K562 (cell line): ENCODE measurements at places on chromosomes 11 and 22.
A peak's percentile ranks its signal among the peaks of the same experiment; 100 is the strongest.

- no peaks in the 10 kb centered on the region for H3K27me3 ChIP-seq
- H3K4me3 ChIP-seq = no peak overlapping the region
- H3K36me3 ChIP-seq = peaks cover 37% of the 10 kb centered on the region; the same call in 2 of the 3 replicates
- no peak overlapping the region for H3K27ac ChIP-seq
- H3K4me1 ChIP-seq = no peaks in the 10 kb centered on the region
- no peak for DNase-seq
Observed at GRCh38 chr11:971092-971690, 45.5 kb downstream of the AP2A2 start.

- H3K27me3 ChIP-seq = peaks cover 26% of the 10 kb centered on the region
- peaks cover 60% of the 10 kb centered on the region for H3K4me1 ChIP-seq
- no peak overlapping the region for H3K4me3 ChIP-seq
- DNase-seq = peak; percentile 53
Observed at GRCh38 chr11:1442163-1442562, 44.4 kb downstream of the MOB2 start.

- peaks cover under 1% of the 10 kb centered on the region; the same call in 2 of the 3 replicates for H3K4me1 ChIP-seq
- H3K27ac ChIP-seq = no peak overlapping the region
- H3K27me3 ChIP-seq = no peaks in the 10 kb centered on the region
Observed at GRCh38 chr22:26579331-26579886, 10.5 kb downstream of the TPST2 start.

- no peaks in the 10 kb centered on the region for H3K36me3 ChIP-seq
- peak; percentile 77 for DNase-seq
- H3K27ac ChIP-seq = peak overlapping the region; percentile 64; the same call in 2 of the 3 replicates
- peaks cover 83% of the 10 kb centered on the region for H3K4me1 ChIP-seq
Observed at GRCh38 chr11:61754534-61755482, 2.4 kb downstream of the MYRF start.

- peaks cover 60% of the 10 kb centered on the region for H3K4me1 ChIP-seq
- no peak overlapping the region for H3K4me3 ChIP-seq
- no peak overlapping the region for H3K27ac ChIP-seq
Observed at GRCh38 chr11:2571598-2572281, 126.9 kb downstream of the KCNQ1 start.

DNA sequence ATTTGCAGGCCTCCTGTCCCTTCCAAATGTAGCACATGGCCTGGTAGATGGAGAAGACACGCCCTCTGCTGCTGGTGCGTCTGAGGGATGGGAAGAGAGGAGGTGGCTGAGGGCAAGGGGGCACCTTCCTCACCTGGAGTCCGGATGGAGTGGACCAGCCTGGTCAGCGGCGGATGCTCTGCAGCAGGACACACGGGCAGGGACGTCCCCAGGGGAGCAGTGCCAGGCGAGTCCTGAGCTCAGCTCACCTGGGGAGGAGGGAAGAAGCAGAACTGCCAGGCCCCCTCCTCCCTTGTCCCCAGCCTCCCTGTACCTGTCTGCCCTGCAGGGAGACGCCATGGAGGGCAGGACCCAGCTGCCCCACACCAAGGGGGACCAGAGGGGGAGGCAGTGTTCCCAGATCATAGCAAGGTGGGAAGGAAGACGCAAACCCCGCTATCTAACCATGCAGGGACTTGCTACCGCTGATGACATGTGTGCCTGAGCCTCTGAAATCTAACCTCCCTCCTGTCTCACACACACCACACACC is 1495.9 kb downstream of the BRD1 start:
- H3K4me1 ChIP-seq = no peaks in the 10 kb centered on the region
- no peaks in the 10 kb centered on the region for H3K27me3 ChIP-seq
- no peak overlapping the region for H3K4me3 ChIP-seq
- DNase-seq = no peak
- H3K36me3 ChIP-seq = no peaks in the 10 kb centered on the region

DNA sequence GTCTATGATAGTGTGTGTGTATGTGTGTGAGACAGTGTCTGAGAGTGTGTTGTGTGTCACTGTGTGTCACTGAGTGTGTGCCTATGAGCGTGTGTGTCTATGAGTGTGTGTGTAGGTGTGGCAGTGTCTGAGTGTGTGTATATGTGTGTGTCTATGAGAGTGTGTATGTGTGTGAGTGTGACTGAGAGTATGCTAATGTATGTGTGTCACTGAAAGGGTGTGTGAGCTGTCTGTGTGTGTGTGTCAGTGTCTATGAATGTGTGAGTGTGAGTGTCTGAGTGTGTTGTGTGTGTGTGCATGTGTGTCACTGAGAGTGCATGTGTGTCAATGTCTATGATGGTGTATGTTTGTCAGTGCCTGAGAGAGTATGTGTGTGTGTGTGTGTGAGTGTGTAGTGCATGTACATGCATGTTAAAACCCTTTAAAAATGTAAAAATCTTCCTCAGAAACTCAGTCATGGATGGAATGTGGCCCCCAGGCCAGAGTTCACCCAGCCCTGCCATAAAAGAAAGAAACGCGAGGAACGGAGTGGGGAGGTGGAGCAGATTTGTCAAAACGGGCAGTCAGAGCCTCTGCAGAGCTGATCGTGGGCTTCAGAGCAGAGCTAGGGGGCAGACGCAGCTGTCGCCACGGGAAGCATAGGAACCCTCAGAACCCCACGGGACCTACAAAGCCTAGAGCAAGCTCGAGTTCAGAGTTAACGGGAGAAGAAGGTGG is 218.8 kb downstream of the CTTN start:
- peaks cover 69% of the 10 kb centered on the region for H3K27me3 ChIP-seq
- no peak overlapping the region for H3K4me3 ChIP-seq
- no peak for DNase-seq
- H3K4me1 ChIP-seq = no peaks in the 10 kb centered on the region; the same call in 1 of the 2 replicates
- H3K36me3 ChIP-seq = no peaks in the 10 kb centered on the region

DNA sequence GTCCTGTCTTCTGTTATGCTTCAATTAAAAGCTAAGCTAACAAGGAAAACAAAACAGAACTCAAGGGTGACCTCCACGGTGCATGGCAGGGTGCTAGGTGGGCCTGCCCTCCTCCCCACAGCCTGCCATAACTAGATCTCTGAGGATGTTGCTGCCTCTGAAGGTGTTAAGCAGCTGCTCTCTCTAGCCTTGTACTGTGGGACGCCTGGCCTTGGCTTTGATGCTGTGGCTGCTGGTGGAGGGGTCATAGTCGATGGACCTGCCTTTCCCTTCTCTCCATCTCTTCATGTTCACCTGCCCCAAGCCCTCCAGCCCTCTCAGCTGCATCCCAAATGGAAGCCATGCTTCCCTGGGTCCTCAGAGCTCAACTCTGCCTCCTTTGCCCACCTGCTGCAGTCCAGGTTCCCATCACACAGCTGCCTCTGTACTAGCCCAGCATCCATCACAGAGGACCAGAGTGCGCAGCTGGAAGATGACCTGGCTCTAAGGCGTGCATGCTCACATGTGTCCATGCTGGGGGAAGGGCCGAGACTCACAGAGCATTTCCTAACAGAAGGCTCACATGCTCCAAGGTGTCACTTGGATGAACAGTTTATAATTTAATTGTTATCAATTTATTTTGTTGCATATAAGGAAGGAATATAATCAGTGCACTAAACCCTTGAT is 180.3 kb upstream of the E2F8 start:
- no peaks in the 10 kb centered on the region for H3K4me1 ChIP-seq
- H3K4me3 ChIP-seq = no peak overlapping the region
- H3K27ac ChIP-seq = no peak overlapping the region
- H3K27me3 ChIP-seq = peaks cover 4% of the 10 kb centered on the region; the same call in 1 of the 3 replicates
- H3K36me3 ChIP-seq = no peaks in the 10 kb centered on the region

- H3K27me3 ChIP-seq = no peaks in the 10 kb centered on the region
- no peak overlapping the region for H3K4me3 ChIP-seq
- no peak for DNase-seq
- no peaks in the 10 kb centered on the region for H3K36me3 ChIP-seq
- peaks cover 6% of the 10 kb centered on the region; the same call in 2 of the 3 replicates for H3K4me1 ChIP-seq
- H3K27ac ChIP-seq = no peak overlapping the region
Observed at GRCh38 chr11:83115551-83115950, 41.4 kb upstream of the PCF11 start.

- H3K27ac ChIP-seq = no peak overlapping the region
- H3K4me1 ChIP-seq = no peaks in the 10 kb centered on the region
- H3K36me3 ChIP-seq = no peaks in the 10 kb centered on the region
- no peak overlapping the region for H3K4me3 ChIP-seq
Observed at GRCh38 chr11:120043328-120043945, 94.5 kb downstream of the TRIM29 start.

GRCh38 chr11:132904607-132905006 is 627.7 kb downstream of the OPCML start:
- no peaks in the 10 kb centered on the region for H3K4me1 ChIP-seq
- no peak for DNase-seq
- H3K27me3 ChIP-seq = no peaks in the 10 kb centered on the region
- H3K36me3 ChIP-seq = no peaks in the 10 kb centered on the region
- no peak overlapping the region for H3K4me3 ChIP-seq

DNA sequence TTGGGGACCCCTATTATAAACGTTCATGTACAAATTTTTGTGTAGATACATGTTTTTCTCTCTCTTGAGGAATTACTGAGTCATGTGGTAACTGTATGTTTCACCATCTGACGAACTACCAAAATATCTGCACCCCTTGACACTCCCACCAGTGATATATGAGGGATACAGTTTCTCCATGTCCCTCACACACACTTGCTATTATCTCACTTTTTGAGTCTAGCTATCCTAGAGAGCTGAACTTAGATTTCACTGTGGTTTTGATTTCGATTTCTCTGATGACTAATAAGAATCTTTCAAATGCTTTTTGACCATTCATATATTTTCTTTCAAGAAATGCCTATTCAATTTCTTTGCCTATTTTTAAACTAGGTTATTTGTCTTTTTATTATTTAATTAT is 200.2 kb downstream of the PGR start:
- H3K4me3 ChIP-seq = no peak overlapping the region
- no peak overlapping the region for H3K27ac ChIP-seq
- H3K4me1 ChIP-seq = no peaks in the 10 kb centered on the region
- no peaks in the 10 kb centered on the region for H3K36me3 ChIP-seq

GRCh38 chr22:33812360-33812977 is 107.8 kb downstream of the LARGE1 start:
- no peaks in the 10 kb centered on the region for H3K27me3 ChIP-seq
- no peaks in the 10 kb centered on the region for H3K36me3 ChIP-seq
- H3K4me1 ChIP-seq = no peaks in the 10 kb centered on the region
- no peak for DNase-seq
- no peak overlapping the region for H3K27ac ChIP-seq
- no peak overlapping the region for H3K4me3 ChIP-seq

- H3K4me3 ChIP-seq = no peak overlapping the region
- peaks cover 13% of the 10 kb centered on the region; the same call in 1 of the 3 replicates for H3K36me3 ChIP-seq
- no peak overlapping the region for H3K27ac ChIP-seq
- no peaks in the 10 kb centered on the region for H3K27me3 ChIP-seq
Observed at GRCh38 chr11:1753229-1753928, 3.0 kb upstream of the IFITM10 start.
